ENCODE measurements at places on chromosomes 2 and 18.

- DNase-seq: no peak
Observed at GRCh38 chr18:11851806-11852337, 659 bp downstream of the CHMP1B start.

- DNase-seq: no peak
Observed at GRCh38 chr2:168999668-169000213, 31.4 kb downstream of the ABCB11 start.

GRCh38 chr2:134190807-134191203, 63.1 kb upstream of the MGAT5 start:
- DNase-seq: no peak

- DNase-seq: no peak
Observed at GRCh38 chr2:85830645-85831044, 58.1 kb downstream of the ST3GAL5 start.

GRCh38 chr2:37623971-37624900, 47.2 kb downstream of the CDC42EP3 start:
- DNase-seq: no peak

DNA sequence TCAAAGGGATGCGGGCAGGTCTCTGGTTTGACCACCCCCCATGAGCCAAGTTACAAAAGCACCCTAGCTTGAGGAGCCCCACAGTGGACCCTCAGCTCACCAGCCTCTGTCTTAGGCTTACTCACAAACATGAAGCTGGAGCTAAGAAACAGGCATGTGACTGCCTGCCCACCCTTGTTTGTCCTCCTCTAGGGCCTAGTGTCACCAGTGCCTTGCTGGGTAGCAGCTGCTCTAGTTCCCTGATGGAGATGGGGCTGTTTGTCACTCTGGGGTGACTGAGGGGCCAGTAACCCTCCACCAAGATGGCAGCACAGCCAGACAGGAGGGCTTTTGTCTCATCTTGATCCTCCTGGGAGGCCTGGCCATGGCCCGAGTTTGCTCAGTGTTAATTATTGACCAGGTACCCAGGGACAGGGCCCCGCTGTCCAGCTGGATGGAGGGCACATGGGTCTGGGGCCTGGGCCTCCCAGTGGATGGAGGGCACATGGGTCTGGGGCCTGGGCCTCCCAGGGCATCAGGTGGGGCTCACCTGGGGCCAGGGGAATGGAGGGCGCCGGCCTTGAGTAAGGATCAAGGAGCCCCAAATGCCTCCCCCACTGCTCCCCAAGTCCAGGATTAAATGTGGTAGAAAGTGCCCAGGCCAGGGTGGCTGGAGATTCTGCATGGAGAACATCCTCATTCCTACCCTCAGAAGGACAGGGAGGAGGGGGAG, 185.9 kb upstream of the HAAO start:
- DNase-seq: no peak

DNA sequence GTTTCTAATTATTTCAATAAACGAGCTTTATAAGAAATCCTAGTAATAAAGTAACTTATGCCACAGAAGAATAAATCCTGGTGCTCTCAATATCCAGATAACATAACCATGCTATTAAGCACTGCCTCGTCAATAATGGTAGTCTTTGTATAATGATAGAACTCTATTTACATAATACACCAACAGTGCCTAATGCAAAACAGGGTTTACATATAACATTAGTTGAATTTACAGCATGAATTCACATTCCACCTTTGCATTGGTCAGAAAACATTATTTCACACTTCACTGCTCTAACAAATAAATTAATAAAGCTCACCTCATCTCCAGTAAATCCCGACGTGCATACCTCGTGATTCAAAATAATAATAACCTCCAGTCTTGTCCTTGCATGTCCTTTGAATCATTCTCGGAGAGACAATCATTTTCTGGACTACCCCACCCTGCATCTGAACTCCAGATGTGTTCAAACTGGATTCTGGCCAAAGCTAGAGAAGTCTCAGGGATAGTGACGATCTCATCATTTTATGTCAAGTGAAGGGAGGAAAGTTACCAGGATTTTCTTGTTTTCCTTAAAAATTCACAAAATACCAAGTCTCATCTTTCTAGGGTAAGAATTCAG, 189.2 kb downstream of the NCKAP5 start:
- no peak for DNase-seq

DNA sequence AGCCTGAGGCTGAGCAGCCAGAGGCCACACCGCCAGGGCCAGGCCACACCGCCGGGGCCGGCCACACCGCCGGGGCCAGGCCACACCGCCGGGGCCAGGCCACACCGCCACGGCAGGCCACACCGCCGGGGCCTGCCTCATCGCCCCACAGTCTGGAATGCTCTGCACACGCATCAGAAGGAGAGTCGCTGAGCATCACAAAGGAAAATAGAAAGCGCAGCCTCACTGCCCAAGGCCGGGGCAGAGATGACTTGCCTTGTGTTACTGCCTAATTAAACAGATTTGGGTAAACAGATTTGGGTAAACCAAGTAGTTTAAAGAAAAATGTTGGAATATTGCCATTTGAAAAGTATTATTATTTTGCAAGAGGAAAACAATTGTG, 10.4 kb upstream of the NFATC1 start:
- DNase-seq: no peak
